HepG2 (cell line): ENCODE measurements at places on chromosomes 11 and 22. TPM values are rescaled to one million over a fixed set of nuclear protein-coding genes. Genes with fewer than 3 reads are reported as not detected.

CNGA4 gene
- not detected in 2 replicates for total RNA-seq

LUZP2 gene
- not detected in 2 replicates for total RNA-seq

DBX1 gene
- not detected in 2 replicates for total RNA-seq

MMP27 gene
- not detected in 2 replicates for total RNA-seq

MS4A1 gene
- not detected in 2 replicates for total RNA-seq

GRM5 gene
- total RNA-seq: not detected in 2 replicates

DEFB131B gene
- not detected in 2 replicates for total RNA-seq

OR4A16 gene
- not detected in 2 replicates for total RNA-seq

TRIM48 gene
- total RNA-seq: not detected in 2 replicates

DSCAML1 gene
- 0.14 and 0.29 TPM in 2 replicates for total RNA-seq

UPK3A gene
- 10.0 and 10.5 TPM in 2 replicates for total RNA-seq

CYP2D6 gene
- total RNA-seq: 0.18 and 1.0 TPM in 2 replicates

SHANK2 gene
- 10.2 and 10.5 TPM in 2 replicates for total RNA-seq

PKP3 gene
- 21.1 and 28.7 TPM in 2 replicates for total RNA-seq

USP2 gene
- total RNA-seq: 6.0 and 7.2 TPM in 2 replicates

UBE2L6 gene
- 30.3 and 37.6 TPM in 2 replicates for total RNA-seq

C11orf87 gene
- total RNA-seq: not detected in 2 replicates

OR5D14 gene
- not detected in 2 replicates for total RNA-seq

NXPE4 gene
- not detected in 2 replicates for total RNA-seq

MMP13 gene
- not detected in 2 replicates for total RNA-seq

H19 gene
- 0.46 and 1.2 TPM in 2 replicates for total RNA-seq

CSRP3 gene
- total RNA-seq: not detected in 2 replicates

DEPDC7 gene
- 33.3 and 37.9 TPM in 2 replicates for total RNA-seq

OR51B2 gene
- not detected in 2 replicates for total RNA-seq

TUBGCP6 gene
- 5.8 and 15.7 TPM in 2 replicates for total RNA-seq

FLRT1 gene
- total RNA-seq: 0.02 TPM in 1 of 2 replicates, not detected in the other

OR8G1 gene
- not detected in 2 replicates for total RNA-seq

TEAD1 gene
- total RNA-seq: 30.5 and 40.7 TPM in 2 replicates

SOX10 gene
- not detected in 2 replicates for total RNA-seq

GNAZ gene
- 22.3 and 22.8 TPM in 2 replicates for total RNA-seq

OR52N5 gene
- total RNA-seq: not detected in 2 replicates

CLDN5 gene
- total RNA-seq: not detected in 2 replicates

OR1S2 gene
- not detected in 2 replicates for total RNA-seq

FOSL1 gene
- 3.1 and 4.0 TPM in 2 replicates for total RNA-seq

KCNA4 gene
- not detected in 2 replicates for total RNA-seq

AQP11 gene
- 8.5 and 15.3 TPM in 2 replicates for total RNA-seq

DDI1 gene
- total RNA-seq: not detected in 2 replicates
